A549 treated with AZD2906 at 1 μM for 4 hours (cell line): ENCODE measurements at places on chromosomes 11 and 22. TPM values are rescaled to one million over a fixed set of nuclear protein-coding genes. Genes with fewer than 3 reads are reported as not detected.

NDUFV1 gene
- total RNA-seq, result 135 to 153 TPM (median 148 TPM) in 5 replicates

SLC22A9 gene
- total RNA-seq, result not detected in 5 replicates

RCE1 gene
- total RNA-seq, result 36.7 to 54.9 TPM (median 53.9 TPM) in 5 replicates

IGLL1 gene
- not detected in 5 replicates for total RNA-seq

ABCG4 gene
- 0.27 to 0.52 TPM (median 0.33 TPM) in 5 replicates for total RNA-seq

LRRC74B gene
- total RNA-seq, result 0.05 to 0.06 TPM in 2 of 5 replicates, not detected in the others

ASRGL1 gene
- total RNA-seq, result 10.4 to 15.5 TPM (median 13.7 TPM) in 5 replicates

TAF6L gene
- total RNA-seq, result 12.2 to 15.7 TPM (median 14.0 TPM) in 5 replicates

C22orf42 gene
- not detected in 5 replicates for total RNA-seq

TLCD5 gene
- 5.3 to 7.8 TPM (median 7.2 TPM) in 5 replicates for total RNA-seq

CARD18 gene
- total RNA-seq, result not detected in 5 replicates

OR52I2 gene
- not detected in 5 replicates for total RNA-seq
